ENCODE measurements at places on chromosomes 1 and 21.

DNA sequence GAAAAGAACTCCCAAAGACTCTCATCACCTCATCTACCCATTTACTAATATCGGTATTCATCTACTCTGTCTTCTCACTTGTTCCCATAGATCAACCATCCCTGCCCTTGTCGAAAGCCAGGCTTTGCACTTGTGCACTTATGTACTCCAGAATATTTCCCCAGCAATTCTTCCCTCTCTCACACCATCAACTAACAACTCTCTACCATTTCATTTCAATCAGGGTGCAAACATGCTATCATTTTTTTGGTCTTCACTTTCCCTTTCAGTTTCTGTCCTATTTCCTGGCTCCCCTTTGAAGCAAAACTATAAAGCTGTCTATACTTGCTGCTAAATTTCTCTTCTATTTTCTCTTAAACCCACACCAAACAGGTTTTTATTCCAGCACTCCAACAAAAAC, 6.7 kb downstream of the C1orf105 start:
- no peak for ATAC-seq

- no peak for ATAC-seq
These were observed 510.0 kb downstream of the LTN1 start for GRCh38 chr21:28482657-28483056.

DNA sequence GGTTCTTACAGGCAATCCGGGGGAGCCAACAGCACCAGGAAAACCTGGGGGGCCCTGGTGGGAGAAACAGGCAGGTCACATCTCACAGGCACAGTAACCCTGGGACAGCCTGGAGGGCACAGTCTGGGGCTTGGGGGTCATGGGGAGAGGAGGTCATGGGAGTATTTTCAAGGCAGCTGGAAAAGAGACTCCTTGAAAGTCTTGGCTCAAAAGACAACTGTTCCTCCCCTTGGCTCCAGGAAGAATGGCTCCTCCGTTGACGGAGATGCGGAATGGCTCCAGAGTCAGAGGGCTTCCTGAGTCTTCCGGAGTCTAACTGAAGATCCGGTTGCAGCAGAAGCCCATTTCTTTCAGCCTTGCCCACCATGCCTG, 25.9 kb upstream of the PEF1 start:
- ATAC-seq, result no peak

GRCh38 chr1:220235462-220235861, 36.8 kb downstream of the RAB3GAP2 start:
- ATAC-seq, result no peak

GRCh38 chr21:35326677-35327076, 277.6 kb upstream of the RUNX1 start:
- no peak for ATAC-seq

DNA sequence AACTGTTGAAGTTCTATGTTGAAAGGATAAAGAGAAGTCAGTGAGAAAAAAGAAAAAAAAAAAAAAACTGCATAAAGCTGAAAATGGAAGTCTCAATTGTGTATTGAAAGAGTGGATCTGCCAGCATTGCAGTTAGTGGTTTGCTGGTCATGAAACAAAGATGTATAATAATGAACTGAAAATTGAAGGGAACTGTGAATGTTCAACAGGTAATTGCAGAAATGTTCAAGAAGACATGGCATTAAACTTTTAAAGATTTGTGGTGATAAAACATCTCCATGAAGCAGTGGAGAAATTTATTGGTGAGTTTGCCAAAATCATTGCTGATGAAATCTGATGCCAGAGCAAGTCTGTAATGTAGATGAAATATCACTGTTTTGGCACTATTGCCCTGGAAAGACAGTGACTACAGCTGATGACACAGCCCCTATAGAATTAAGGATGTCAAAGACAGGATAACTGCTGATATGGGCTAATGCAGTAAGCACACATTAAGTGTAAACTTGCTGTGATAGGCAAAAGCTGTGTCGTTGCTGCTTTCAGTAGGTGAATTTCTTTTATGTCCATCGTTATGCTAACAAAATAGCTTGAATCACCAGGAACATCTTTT, 71.0 kb downstream of the RD3 start:
- ATAC-seq, result no peak

DNA sequence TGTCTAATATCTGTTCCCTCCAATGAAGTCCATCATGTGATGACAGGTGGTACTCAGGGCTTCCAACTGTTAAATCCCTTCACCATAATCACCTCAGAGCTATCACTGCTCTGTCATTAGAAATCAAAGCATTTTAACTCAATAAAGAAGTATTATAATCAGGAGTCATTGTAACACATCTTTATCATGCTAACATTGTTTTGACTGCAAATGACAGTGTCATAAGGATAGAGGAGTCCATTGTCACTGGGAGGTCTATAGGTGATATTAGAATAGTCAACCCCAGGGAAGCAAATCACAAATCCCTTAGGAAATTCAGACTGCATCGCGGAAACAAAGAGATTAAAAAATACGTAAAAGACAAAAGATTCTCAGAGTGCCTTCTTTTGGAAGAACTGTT, 30.8 kb downstream of the LRRC53 start:
- ATAC-seq, result no peak

DNA sequence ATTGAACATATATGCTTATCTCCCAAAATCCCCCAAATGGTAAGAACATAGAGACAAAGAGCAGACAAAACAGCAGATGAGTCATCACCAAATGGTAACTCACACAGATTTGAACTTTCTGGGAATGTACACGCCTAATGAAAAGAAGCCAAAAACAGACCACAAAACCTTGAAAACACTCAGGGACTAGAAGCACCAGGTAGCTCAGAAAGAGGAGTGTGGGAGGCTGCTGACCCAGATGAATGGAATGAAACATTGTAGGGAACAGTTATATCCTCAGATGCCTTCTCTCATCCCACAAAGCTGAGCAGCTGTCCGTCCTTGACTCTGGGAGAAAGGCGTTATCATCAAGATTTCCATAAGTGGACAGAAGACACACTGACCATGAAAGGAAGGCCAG, 307.0 kb upstream of the USP25 start:
- peak; percentile 59 for ATAC-seq

DNA sequence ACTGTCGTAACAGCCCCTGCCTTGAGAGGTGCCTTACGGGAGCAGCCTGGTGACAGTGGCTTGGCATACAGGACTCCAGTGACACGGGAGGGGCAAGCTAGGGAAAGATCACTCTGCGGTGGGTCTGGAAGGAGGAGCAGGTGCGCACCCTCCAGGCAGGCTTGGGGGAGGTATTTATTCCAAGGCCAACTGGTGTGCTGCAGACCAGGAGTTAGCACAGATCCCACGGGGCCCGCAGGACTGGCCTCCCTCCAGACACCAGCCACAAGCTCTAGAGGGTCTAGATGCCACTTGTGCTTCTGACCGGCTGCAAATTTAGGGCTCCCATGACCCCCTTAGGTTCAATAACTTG, 22.1 kb downstream of the PSEN2 start:
- ATAC-seq, result no peak

All from activated CD4-positive, CD25-positive, alpha-beta regulatory T cell treated with anti-CD3 and anti-CD28 coated beads, Interleukin-2, amount 50 U/mL, for 24 hours (primary cell).